ENCODE measurements at places on chromosomes 16 and 17.

GRCh38 chr17:1109606-1110540 is 69.9 kb downstream of the ABR start:
- peak; percentile 41 for DNase-seq

DNA sequence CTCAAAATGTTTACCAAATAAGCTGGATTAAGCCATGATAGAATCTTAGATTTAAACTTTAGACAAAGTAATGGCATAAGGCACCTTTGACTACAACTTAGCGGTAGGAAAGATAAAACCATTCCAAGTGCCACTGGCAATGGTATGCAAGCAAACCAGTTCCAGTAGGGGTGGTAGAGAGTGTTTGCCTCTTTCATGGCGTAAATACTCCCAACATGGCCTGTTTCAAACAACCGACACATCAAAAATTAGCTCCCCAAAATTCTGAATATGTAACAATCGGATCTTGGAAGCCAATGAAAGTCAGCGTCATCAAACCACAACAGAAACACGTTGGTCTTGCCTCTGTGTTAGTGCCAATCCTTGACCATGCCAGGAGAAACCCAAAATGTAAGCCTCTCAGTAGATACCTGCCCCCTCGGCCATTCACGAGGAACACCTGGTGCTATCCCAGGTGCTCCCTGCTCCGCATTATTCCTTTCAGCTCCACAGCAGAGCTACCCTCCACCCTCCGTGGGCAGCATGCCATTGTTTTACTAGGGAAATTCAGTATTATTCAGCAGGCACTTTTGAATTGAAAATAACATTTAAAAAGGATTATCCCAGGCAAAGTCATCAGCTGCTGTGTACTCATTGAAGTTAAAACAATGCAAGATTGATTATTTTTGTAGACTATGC is 307.8 kb upstream of the CDH11 start:
- no peak for DNase-seq

DNA sequence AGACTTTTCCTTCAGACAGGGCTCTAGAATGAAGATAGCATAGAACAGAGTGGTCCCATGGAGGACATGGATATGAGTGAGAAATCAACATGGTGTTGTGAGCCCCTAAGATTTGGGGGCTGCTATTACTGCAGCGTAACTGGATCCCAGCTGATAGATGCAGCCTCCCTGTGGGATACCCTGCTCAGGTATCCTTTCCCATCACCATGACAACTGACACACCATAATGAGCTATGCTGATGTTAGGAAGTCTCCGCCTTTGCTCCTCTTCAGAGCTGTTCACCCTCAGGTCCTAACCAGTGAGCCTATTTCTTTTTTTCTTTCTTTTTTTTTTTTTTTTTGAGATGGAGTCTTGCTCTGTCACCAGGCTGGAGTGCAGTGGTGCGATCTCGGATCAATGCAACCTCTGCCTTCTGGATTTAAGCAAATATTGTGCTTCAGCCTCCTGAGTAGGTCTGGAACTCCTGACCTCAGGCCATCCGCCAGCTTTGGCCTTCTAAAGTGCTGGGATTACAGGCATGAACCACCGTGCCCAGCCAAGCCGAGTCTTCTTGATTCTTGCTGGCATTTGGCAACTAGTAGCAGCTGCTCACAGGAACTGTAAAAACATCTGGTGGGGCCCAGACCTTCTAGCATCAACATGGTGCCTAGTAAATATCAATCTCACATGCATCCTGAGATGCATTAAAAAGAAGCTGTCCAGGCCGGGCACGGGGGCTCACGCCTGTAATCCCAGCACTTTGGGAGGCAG is 17.1 kb downstream of the STX4 start:
- DNase-seq: no peak

- DNase-seq: no peak
Measured at GRCh38 chr17:30148376-30148775, 31.8 kb downstream of the NSRP1 start.

DNA sequence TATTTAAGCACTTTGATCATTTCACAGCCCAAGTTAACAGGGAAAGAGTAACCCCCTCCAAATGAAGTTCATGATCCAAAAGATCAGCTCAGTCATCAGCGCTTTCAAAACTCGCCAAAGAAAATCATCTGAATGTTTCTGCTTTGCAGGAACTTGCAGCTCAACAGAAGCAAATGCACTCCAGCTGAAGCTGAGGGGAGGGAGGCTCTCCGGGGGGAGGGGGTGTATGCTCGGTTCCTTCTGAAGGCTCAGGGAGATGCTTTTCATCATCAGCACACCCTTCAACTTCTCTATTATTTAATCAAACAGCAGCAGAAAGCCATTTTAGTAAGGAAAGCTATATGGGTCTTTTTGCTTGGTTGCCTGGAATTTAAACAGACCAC is 24.4 kb upstream of the ERN1 start:
- DNase-seq: no peak

DNA sequence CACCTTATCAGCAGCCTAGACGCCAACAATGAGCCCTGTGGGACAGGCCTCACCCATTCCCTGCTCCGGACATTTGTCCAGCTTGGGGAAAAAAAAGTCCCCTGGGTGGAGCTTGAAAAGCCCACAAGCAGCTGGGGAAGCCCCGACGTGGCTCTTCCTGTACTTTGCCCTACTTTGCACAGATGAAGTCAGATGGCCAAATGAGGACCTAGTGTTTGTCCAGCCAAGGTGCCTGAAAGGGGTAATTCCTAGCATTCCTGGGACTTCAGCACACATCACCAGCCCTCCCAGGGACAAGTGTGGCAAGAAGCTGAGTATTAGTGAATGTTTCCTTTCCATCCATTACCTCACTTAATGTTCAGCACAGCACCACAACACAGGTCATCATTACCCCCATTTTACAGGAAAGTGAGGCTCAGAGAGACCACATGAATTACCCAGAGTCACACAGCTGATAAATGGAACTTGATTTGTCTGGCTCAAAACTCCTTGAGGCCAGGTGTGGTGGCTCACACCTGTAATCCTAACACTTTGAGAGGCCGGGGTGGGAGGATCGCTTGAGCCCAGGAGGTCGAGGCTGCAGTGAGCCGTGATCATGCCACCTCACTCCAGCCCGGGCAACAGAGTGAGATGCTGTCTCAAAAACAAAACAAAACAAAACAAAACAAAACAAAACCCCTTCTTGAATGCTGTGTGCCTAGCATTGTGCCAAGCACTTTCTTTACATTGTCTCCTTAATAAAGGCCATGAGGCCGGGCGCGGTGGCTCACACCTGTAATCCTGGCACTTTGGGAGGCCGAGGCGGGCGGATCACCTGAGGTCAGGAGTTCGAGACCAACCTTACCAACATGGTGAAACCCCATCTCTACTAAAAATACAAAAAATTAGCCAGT is 19.9 kb upstream of the PLLP start:
- DNase-seq: no peak

DNA sequence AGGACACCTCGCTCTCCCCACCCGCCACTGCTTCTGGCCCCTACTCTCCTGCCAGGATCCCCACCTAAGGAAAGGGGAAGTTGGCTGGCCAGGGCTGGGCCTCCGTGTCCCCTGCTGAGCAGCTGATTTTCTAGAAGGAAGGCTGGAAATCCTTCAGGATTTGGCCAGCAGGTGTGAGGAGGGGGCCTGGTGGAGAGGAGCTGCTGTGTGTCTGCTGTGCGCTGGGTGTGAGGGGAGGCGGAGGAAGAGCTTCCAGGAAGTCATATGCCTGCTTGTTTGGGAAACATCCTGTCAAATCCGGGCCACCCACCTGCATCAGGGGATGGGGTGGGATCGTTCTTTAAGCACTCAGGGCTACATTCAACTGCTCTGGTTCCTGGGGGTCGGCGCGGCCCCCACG is 28.6 kb downstream of the TPSG1 start:
- no peak for DNase-seq

DNA sequence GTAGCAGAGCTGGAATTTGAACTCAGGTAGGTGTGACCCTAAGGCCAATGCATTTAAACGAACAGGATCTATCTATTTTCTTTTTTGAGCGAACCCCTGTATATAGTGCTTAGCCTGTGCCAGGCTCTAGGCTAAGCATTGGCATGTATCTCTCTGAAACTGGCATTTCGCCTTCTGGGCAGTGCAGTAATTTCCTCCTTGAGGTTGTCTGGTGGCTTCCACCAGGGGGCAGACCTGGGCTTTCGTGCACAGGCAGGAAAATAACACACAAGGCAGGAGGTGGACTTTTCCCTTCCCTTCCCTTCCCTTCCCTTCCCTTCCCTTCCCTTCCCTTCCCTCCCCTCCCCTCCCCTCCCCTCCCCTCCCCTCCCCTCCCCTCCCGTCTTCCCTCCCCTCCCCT is 34.4 kb upstream of the PRKCB start:
- DNase-seq: peak; percentile 47

GRCh38 chr17:57889892-57890856 is 40.3 kb upstream of the MRPS23 start:
- DNase-seq: no peak
